ENCODE measurements at places on chromosomes 7 and 10.

DNA sequence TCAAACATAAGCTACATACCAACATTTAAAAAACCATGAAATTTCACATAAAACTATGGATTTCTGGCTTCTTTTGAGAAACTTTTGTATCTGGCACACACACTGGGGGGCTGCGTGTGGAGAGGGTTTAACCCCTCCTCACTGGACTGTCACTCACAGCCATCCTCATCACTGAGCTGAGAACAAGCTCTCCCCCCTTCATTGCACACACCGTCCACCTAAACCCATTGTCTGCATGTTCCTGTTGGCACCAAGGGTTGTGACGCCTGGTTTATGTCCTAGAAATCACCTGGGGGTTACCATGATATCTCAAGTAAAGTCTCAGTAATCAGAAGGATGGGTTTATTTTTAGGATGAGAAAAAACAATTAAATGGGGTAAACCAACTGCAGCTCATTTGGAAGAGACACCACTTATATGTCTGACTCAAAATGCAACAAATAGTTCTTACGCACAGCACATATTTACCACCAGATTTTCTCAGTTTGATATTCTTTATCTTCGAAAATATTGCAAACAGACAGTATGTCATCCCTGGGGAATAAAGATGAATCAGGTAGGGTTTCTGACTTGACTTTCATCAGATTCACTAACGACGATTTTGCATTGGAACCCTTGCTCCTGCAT is 218.5 kb upstream of the KLF6 start:
- DNase-seq = no peak

GRCh38 chr7:762885-763284 is 35.8 kb upstream of the PRKAR1B start:
- DNase-seq = no peak

GRCh38 chr7:111098011-111098925 is 7.3 kb downstream of the LRRN3 start:
- no peak for DNase-seq

DNA sequence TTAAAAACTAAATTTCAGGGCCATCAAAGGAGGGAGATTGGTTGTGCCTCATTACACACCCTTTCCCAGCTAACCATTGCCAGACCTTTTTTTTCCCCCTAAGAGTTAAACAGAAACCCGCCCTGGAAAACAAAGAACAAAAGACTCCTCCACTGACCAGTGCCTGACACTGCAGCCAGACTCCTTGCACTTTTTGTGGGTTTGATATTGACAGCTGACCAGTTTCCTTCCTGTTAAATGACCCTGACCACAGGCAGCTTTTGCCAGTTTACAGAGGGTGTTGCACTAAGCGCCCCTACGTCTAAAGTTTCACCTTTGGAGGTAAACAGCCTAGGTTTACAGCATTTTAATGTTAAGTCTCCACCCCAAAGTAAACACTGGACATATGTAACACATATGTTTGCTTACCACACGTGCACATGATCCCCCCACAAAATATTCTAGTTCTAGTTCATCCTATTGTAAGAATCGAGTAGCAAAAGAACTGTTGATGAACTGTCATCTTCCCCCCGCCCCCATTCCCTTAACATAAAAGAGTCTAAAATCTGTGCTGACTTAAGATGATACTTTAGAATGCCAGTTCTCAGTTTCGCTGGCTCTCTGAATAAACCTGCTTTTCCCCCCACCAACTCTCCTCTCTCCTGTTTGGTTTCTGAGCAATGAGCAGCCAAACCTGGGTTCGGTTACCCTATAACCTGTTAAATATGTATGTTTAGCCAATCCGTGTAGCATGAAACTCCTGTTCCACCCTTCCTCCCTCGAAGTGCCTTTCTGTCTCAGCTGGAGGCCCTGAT is 38.0 kb downstream of the FOXI2 start:
- no peak for DNase-seq

GRCh38 chr10:108052981-108053380 is 888.5 kb upstream of the SORCS1 start:
- no peak for DNase-seq

- no peak for DNase-seq
Observed at GRCh38 chr7:44608916-44609648, 2.7 kb downstream of the OGDH start.

- no peak for DNase-seq
Observed at GRCh38 chr10:34392641-34393170, 422.4 kb downstream of the PARD3 start.

DNA sequence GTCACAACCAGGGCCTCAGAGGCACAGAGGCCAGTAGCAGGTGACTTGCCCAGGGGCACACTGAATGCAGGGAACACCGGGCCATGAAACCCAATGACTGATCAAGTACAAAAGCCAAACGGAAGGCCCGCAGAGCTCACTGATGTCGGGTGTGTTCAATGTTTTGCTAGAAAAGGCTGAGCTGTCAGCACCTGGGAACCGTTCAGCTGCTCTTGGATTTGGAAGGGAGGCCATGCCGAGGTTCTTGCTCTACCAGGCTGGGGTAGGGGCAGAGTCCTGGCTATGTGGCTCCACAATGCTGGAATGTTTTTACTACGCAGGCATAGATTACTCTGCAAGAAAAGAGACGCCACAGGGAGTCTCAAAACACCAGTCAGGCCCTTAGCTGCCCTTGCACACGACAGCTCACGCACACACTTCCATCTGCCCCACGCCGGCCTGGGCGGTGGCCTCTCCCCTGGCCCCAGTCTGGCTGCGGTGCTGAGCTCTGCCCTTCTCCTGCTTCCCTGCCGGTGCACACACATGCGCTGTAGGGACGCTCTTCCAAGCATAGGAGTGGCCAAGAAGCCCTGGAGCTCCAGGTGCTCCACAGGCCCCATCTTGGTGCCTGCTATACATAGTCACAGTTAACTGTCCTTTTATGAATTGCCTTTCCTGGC is 79.9 kb downstream of the ZRANB1 start:
- no peak for DNase-seq

GRCh38 chr7:99459087-99459486 is 6.9 kb downstream of the ATP5MF start:
- no peak for DNase-seq

DNA sequence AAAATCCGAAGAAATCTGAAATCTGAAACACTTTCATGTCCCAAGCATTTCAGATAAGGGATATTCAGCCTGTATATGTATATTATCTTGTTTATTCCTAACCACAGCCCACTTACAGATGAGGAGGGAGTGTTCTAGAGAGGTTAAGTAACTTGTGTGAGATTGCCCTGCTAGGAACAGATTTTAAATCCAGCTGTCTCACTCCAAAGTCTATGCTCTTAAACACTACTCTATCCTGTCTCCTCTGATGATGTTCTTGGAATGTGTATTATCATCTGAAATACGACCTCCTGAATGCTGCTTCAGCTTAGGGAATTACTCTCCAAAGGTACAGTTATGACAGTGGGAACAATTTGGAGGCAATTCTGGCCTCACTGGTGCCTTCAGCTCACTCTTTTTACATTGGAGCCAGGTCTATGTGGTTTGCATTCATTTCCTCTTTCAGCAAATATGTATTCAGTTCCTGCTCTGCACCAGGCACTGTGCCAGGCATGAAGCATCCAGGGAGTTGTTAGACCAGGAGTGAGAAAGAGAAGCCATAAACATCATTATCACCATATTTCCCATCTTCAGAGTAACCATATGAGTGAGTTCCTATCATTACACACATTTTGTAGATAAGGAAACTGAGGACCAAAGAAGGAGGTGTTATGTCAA is 70.2 kb downstream of the NOC3L start:
- DNase-seq = no peak

- peak; percentile 48 for DNase-seq
Observed at GRCh38 chr7:141533149-141533949, 17.9 kb upstream of the AGK start.

DNA sequence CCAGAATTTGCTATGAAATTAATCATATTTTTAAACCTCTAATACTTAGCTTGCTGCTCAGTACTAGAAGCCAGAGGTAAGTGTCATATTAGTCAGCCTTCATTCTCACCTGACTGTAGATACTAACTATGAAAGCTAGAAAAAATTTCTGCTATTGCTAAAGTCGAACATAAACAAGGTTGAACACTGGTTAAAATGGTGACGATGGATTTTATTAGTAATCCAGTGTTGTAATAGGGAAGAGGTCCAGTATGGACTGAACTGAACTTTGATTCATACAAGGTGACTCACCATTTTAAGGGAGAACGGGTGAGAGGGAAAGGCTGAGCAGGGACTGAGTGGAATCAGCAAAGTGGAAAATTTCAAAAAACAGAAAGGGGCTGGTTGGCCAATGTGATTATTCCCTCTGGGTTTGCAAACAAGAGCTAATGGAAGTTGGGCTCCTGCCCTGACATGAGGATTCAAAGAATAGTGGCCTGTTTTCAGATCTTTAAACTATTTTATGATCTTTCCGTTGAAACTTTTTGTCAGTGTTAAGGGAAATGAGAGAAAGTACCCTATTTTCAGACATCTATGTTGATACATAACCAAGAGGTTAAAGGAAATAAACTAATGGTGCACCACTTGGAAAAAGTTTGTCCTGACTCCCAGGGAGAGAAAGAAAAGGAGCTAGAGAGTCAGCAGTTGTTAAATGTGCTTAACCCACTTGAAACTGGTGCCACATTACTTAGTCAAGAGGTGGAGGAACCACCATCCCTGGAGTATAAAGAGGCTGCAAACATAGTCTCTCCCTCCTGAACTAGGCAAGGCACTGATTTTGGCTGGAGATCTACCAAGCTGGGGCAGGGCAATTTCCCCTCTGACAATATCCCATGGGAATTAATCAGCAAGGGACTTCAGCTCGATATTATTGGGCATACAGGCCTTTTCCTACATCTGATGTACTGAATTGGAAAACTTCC is 15.3 kb upstream of the AKR1C1 start:
- no peak for DNase-seq

DNA sequence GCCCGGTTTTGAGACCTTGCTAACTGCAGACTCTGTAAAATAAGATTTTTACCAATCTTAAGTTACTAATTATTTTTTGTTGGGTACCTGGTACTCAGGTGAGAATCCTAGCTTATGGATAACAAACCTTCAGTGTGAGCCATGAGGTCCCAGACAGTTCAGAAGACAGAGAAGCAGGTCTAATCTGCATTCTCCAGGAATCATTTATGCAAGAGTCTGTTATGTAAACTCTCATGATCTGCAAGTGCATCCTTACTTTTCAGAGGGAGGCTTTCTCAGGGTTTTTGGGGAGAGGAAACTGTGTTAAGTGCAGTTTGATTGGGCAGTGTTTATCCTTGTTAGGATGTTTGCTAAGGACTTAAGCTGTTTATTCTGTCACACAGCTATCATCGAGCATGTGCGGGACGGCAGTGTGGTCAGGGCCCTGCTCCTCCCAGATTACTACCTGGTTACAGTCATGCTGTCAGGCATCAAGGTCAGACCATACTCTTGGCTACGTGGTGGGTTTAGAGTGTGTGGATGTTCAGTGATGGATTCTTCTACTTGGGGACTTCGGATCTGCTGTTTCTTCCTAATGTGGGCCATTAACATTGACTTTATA is 50.2 kb downstream of the SND1 start:
- DNase-seq = no peak

- DNase-seq = no peak
Observed at GRCh38 chr10:103911021-103911459, 6.9 kb downstream of the STN1 start.

- DNase-seq = no peak
Observed at GRCh38 chr7:129665013-129665401, 53.5 kb downstream of the NRF1 start.

DNA sequence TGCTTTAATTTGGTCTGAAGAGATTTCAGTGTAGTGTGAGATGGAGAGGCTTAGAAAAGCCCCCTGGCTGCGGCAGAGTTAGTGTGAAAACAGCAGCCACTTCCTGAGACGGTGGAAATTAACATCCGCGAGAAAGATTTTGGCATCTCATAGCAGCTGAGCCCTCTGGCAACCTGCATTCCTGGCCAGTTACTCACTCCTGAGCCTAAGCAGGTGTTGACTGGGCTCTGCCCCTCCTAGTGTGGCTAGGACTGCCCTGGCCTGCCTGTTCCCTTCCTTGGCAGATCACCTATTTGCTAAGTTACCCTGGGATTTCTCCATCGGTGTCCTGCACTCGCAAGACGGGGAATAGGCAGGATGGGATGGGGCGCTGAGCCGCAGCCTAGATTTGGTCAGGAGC is 57.6 kb upstream of the LMTK2 start:
- no peak for DNase-seq

DNA sequence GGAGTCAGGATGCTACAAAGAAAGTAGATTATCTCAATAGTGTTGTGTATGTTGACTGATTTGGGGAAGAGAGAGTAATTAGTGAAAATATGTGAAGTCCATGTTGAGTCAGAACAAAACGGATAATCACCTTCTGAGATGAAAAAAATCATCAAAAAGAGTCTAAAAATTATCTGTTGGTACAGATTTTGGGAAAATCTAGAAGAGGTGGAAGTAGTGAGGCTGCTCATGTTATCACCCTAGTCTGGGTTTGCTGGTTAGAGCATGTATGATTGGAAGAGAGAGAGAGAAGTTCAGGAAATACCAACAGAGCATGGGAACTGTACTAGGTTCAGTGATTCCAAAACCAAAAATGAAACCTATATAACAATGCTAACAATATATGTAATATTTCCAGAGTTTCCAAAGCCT is 12.3 kb downstream of the RPA3 start:
- no peak for DNase-seq

DNA sequence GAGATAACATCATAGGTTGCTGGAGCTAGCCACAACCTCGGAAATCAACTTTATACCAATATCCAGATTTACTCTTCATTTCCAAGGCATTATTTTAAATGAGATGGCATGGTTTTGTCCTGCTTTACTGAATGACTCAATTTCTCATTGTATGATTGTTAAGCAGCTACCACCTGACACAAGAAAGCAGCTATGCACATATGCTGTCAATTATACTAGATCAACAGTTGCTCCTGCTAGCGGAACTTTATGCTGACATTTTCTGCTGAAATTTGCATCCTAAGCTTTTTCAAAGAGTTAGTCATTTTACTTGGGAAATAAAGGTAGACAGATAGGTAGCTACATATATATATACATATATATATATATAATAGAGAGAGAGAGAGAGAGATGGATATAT is 8.9 kb upstream of the CH25H start:
- DNase-seq = no peak

GRCh38 chr7:139515266-139515665 is 8.2 kb upstream of the CLEC2L start:
- DNase-seq = no peak

DNA sequence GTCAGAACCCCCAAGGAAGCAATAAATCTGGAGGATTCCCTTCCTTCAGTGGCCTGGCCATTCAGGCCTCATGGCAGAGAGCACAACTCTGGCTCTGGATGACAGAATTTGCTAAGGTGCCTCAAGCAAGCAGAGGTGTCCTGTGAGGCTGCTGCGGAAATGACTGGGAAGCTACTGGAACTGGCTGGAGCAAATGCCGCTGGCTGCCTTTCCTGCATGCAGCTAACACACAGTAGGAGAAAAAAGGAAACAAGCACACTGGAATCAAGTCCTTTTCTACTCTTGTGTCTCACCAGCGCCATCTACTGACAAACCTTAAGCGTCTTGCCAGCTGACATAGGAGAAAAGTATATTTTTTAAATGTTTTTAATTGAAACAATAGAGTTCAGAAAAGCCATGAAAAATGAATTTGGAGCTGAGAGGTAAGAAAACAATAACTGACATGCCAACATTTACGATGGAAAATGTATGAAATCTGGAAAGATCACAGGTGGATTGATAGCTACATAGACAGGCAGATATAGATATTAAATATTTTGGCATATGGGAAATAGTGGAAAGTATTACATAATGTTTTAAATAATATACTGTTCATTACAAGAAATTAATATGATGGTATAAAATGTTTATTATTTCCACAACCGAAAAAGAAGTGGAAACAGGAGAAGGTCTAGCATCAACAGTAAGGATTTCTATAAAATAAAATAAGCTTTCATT is 951.6 kb downstream of the ANKRD7 start:
- DNase-seq = no peak

- no peak for DNase-seq
Observed at GRCh38 chr10:107485019-107485418, 320.5 kb upstream of the SORCS1 start.

Data from activated CD8-positive, alpha-beta memory T cell treated with anti-CD3 and anti-CD28 coated beads for 1 hour (primary cell).